ENCODE measurements at places on chromosomes 5 and 9.

DNA sequence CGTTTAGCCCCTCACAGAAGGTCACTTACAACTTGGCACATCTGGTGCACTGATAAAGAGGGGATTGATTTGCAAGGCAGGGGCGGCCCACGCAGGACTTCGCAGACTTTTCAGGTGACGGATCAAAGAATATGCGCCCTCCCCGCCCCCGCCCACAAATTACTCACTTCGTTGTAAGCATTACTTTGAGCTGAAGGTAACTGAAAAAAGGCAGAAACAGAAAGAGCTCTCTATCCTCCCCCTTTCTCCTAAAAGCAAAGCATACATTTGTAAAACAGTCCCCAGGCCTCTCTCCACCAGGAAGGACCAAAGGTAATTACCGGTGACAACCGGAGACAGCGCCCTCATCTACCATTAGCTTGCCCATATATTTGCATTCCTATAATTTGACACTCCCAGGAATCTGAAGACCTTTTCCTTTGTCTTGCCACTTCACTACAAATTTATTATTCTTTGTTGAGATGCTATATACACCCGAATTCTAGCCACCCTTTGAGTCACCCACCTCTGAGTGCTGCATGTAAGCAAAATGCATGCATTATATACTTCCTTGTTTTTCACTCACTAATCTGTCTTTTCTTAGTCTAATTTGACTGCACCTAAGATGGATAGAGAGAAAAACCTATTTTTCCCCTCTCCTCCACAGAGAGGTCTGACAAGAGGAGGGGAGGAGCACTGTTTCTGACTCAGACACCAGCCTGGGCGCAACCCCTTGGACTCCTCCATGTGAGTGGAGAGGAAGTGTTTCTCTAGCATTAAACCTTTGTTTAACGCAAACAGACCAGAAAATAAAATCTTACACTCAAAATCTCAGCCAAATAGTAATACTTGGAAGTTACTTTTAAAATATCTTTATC, 74.7 kb upstream of the SPIN1 start:
- no peak for DNase-seq

DNA sequence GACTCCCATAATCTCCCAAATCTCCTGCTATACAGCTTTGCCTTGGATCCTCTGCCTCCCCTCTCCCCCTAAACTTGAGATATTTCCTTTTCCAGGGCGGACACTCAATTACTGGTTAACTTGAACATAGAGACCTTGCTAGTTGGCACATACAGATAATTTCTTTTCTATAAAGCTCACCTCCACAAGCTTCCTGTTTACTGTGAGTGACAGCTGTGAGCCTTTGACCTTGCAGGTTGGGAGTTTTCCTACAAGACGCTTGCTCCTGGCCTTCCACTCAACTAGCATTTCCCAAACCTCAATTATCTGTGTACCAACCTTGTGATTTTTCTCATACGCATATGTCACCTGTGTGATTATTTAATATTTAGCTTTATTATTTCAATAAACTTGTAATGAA, 114.5 kb downstream of the GNA14 start:
- no peak for DNase-seq

GRCh38 chr9:127974769-127975261, 6.0 kb downstream of the EEIG1 start:
- no peak for DNase-seq

DNA sequence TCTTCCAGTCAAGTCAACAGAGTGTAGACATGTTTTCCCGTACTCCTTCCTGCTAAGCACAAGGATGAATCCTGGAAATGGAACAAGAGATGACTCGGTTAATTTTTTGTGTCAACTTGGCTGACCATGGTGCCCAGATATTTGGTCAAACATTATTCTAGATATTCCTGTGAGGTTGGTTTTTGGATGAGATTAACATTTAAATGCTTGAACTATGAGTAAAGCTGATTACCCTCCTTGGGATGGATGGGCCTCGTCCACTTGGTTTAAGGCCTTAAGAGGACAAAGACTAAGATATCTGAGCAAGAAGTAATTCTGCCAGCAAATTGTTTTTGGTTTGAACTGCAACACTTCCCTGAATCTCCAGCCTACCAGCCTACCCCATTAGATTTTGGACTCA, 338.1 kb upstream of the MSX2 start:
- DNase-seq, result peak; percentile 14

DNA sequence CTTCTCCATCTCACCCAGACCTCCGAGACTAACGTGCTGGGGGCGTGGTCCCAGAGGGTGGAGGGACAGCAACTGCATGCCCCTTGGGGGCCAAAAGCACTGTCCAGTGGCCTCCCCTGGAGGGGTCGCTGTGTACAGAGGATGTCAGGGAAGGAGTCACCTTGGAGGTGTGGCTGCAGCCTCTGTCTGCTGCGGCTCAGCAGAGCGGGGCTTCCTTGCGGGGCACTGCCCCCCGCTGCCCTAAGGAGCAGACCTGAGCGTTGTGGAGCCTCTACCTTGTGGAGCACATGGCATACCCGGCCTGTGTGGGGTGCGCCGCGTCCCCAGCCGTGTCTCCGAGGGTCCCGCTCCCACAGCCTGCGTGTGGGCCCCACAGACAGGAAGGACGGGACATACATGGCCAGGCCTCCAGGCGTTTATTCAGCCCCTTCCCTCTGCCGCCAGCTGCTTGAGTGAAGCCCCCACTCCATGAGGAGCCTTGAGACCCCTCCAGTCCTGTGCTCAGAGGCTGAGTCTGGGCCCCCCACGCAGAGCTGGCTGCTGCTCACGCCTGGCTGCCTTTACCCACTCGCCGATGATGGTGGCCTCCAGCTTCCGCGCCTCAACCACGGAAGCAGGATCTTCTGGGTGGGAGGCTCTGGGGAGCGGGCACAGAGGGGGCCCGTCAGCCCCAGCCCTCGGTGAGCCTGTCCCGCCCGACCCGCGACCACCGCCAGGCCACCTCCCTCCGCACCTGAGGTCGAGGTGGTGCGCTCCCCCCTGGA, 4.2 kb downstream of the DPP7 start:
- DNase-seq, result no peak

DNA sequence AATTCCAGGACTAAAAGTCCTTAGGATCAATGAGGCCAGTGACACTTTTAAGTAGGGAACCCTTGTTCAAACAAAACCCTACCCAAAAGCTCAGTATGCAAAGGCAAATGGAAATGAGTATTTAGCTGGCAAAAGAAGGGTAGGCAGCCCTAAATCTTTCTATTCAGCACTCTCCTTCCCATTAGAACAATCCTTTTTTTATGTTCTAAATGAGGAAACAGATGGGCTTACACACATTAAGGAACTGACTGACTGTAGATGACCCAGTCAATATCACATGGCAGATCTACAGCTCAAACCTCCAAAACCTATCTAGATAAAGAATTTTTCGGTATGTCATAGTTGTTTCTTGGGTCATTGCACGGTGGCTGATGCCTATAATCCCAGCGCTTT, 7.2 kb downstream of the CSNK1A1 start:
- DNase-seq, result no peak

DNA sequence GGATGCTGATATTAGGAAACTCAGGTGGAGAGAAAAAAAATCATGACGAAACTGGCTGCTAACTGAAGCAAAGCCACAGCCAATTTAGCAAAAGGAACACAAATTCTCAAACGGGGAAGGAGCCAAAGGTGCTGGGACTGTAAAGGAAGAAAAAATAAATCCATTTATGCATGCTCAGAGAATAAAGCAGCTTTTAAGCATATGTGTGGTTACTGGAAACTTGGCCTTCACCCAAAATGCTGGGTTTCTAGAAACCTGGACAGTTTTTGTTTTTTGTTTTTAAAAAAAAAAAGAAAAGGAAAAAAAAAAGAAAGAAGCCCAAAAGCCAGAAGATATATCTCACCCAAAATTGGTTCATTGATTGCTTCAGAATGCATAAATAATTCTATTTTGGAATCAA, 8.0 kb downstream of the WHRN start:
- DNase-seq, result no peak

DNA sequence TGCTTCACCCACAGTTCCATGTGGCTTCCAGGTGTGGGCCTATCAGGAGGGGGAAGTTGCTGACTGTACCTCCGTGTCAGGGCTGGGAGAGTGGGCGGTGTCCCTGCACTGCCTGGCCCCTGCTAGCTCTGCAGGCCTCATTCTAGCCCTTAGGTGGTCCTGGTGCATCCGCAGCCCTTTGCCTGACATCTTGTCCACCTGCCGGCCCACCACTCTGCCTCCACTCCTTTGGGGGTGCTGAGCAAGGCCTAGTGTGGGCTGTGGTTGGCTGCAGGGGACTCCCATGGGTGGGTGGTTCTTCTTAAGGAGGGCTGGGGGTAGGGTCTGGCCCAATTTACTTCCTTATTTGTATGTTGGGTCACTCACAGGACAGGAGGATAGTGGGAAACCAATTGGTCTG, 66.9 kb downstream of the HSPA4 start:
- DNase-seq, result no peak

DNA sequence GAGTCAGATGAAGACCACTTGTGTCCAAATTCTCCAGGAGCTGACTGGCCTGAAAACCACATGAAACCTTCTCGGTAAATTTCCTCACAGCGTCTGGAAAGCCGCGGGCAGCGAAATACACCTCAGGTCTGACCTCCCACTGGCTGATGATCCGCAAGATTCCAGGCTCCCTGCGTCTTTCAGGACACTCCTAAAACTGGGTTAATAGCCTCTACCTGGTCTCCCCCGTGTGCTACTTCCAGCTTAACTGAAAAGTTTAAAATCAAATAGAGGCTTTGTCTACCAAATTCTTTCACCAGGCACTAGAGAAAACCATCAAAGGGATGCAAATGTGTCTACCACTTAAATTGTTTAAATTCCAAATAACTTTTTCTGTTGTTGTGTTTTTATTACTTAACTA, 312.6 kb downstream of the DRD1 start:
- no peak for DNase-seq

DNA sequence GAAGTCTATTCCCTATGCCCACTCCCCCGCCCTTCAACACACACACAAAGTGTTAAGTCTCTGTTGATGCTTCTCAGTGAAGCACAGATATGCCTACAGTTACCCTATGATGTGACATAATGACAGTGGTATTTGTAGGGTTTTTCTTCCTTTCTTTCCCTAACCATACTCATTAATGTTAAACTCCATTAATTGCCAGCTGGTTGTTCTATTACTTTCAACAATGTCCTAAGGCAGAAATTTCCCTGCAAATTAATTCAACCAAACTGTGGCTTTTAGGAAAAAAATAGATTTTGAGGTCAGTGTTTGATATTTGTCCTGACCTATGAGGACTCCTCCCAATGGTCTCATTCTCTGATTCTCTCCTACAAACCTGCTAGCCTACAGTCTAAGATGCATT, 38.2 kb upstream of the SLCO6A1 start:
- DNase-seq, result peak; percentile 57

DNA sequence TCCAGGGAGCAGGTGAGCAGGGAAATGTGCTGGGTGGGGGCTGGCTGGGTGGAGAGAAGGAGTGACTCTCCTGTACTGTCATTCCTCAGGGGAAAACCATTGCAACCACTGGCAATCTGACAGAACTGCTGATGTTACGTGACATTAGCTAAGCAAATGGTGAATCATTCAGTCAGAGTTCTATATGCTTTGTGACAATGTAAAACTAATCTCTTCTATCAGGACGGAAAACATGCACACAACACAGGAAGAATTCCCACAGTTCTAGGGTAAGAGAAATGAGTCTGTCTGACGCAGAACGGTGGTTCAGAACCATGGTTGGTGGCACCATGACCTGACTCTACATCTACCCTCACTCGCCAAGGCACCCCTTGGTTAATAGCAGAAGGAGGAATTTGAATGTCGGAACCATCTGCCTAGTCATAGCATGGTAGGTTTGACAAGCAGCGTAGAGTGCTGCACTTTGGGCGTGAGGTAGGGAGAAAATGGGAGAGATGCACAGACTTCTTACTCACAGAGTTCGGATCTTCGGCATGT, 243.6 kb upstream of the PANK3 start:
- peak; percentile 7 for DNase-seq

DNA sequence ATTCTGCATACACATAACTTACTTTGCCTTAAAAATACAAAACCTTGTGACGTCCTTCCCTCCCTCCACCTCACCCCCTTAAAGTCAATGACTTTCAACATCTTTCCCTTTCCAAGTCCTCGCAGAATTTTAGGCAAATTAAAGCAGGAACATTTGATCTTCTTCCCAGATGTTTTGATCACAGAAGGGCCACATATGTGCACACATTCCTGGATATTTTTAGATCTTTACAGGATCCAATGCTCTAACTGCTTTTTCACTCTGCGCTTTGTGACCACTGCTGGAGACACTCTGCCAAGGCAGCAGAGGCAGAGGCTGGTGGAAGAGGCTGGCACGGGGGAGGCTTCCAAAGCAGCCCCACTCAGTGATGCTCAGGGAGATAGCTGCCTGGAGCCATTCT, 130.7 kb downstream of the SEC61B start:
- DNase-seq, result no peak

DNA sequence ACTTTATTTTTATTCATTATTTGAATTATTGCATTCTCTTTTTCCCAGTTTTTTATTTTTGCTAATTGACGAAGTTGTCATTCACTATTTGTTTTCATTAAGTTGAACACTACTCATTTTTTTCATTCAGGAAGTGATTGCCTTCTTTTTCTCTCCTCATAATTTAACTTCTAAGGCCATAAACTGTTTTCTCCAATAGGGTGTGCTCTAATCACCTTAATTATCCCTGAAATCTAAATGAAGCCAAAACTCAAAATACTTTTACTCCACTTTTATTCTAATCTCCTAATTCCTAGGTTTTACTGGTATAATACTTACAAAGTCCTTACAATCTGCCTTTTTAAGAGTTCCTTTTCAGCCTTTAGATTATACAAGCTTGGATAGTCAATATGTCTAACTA, 2.9 kb upstream of the OR13C2 start:
- DNase-seq, result no peak

GRCh38 chr5:169139480-169140050, 161.4 kb downstream of the SLIT3 start:
- peak; percentile 11 for DNase-seq

DNA sequence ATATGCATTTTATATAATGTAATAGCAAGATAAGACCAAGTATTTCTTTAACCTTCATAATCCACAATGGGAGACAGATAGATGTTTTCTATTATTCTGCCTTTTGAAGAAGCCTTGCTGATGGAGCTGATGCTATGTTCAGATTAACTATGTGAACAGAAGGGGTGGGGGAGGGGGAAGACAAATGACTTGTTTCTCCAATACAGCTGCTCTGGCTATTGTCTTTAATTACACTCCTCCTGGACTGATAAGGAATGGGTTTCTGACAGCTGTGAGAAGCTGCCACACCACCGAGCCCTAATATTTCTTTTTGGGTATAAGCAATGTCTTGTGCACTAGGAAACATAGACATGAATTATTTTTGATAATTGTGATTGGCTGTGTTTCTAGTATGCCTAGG, 62.0 kb downstream of the CAVIN4 start:
- DNase-seq, result no peak

GRCh38 chr5:88606173-88606572, 276.8 kb downstream of the MEF2C start:
- no peak for DNase-seq

GRCh38 chr5:25027526-25027925, 382.7 kb upstream of the CDH10 start:
- DNase-seq, result no peak

DNA sequence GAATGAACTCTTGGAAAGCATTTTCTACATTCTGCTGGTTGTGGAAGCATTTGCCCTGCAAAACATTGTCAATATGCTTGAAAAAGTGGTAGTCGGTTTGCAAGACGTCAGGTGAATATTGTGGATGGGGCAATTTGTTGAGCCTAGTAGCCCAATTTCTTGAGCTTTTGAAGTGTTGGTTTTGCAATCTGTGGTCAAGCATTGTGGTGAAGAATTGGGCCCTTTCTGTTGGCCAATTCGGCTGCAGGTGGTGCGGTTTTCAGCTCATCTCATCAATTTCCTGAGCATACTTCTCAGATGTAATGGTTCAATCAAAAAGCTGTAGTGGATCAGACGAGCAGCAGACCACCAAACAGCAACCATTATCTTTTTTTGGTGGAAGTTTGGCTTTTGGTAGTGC, 426.8 kb upstream of the CDH9 start:
- DNase-seq, result no peak

Data from kidney tubule cell (primary cell).